ENCODE measurements at places on chromosomes 7 and 10.
A peak's percentile ranks its signal among the peaks of the same experiment; 100 is the strongest.

DNA sequence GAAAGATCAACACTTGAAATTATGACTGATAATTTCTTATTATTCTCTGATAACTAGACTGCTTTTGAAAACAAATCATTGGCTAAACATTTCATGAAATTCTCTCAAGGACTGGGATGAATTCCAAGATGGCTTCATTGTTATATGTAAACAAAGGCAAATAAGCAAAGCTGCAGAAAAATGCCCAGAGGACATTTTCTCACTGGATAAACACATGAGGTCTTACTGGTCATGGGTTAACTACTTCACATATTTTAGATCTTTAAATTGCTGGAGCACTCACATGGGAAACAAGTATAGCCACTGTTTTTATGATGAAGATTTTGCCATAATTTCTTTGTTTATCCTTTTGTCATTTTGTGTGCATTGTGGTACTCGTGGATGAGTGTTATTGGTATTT is 239.1 kb downstream of the PHF14 start:
- DNase-seq, result no peak

DNA sequence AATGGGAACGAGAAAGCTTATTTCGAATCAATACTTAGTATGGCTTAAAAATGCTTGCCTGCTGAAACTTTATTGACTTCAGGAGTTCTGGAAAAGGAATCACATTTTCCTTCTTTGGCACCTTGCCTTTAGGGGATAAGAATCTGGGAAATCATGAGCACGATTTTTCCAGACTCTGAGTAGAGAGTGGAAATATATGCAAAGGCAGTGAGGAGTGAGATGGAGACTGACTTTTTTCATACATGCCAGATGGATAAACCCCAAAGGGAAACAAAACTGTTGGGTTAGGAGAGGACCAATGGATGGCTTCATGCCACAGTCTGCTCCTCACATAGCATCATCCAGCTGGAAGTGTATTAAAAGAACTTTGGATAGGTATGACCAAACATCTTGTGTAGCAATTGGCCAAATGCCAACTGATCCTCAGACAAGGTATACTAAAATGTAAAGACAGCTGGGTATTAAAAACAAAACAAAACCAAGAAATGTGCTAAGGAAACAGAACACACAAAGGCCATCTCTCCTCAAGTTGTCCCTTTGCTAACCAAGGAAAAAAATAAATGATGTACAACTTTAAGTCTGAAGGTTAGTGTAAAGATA is 1.7 kb downstream of the COL28A1 start:
- DNase-seq, result no peak

- no peak for DNase-seq
These were observed 41.2 kb upstream of the SLC35G1 start for GRCh38 chr10:93852476-93853095.

DNA sequence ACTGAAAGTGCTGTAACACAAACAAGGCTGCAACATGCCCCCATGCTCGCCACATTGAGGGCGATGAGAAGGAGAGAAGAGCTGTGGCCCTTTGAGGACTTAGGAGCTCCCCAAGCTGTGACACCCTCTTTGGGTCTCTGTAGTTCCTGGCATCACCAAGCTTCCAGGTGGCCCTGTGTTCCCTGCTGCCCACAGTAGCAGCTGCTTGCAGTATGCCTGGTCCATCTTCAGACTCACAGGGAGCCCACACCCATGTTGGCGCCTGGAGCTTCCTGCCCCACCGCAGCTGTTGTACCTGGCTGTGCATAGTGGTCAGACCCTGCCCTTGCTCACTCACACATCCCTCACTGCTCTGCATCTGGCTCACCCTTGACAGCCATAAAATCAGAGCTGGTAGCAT is 401.2 kb upstream of the NRG3 start:
- DNase-seq, result no peak

DNA sequence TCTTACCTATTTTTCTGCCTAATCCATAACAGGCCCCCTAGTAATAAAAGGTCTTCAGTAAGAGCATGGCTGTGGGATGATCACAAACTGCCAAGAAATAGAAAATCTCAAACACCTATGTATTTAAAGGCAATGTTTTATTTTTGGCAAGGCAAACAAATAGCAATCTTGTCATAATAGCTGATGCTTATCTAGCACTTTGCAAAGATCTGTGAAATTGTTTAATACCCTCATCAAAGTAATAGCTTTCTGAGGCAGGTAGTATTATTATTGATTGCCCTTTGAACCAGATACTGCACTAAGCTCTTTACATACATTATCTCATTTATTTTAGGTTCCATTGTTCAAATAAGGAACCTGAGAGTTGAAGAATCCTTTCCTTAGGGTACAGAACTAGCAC is 1.6 kb upstream of the CADPS2 start:
- DNase-seq, result no peak

GRCh38 chr10:75208181-75208580 is 2.4 kb upstream of the VDAC2 start:
- DNase-seq, result no peak

DNA sequence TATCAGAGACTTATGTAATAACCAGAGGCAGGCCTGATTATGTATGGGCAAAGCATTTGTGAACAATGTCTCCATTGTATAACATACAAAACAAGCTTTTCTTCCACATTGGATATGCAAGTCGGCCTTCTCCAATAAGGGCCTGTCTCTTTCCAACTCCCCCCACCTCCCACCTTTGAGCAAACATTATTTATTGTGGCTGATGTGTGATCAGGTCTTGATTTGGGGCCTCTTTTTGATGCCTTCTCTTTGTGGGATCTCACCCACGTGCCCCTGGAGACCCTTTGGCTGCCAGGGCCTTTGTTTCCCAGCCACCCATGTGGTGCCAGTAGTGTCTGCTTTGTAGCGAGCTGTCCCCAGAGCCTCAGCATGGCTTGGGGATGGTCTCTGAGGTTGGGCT is 53.0 kb downstream of the TCF7L2 start:
- DNase-seq, result peak; percentile 89

DNA sequence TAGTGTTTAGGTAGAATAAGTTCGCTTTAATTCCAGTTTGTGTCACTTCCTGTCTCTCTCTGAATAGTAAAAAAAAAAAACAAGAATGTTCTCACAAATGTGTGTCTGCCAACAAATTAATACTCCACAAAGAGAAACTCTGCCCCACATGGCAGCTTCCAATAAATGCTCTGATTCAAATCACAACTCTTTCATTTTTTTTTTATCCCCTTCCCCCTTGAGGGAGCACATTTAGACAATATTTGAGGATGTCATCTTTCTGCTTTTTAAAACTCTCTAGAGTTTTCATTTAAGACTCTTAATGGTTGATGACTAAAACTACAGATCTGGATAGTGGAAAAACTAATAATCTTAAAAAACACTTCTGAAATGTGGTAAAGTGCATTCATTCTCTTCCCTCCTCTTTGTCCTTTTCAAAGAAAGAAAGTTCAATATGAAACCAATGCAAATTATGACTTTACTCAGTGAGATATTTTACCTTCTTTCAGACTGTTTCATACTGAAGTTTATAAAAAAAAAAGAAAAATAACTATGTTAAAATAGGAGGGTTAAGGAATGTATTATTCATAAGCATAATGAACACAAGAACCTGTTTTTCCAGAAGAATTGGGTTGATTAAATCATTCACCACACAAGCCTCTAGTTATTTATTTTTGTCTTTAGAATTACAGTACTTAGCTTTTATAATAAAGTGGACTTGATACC is 42.3 kb downstream of the ARID5B start:
- peak; percentile 61 for DNase-seq

DNA sequence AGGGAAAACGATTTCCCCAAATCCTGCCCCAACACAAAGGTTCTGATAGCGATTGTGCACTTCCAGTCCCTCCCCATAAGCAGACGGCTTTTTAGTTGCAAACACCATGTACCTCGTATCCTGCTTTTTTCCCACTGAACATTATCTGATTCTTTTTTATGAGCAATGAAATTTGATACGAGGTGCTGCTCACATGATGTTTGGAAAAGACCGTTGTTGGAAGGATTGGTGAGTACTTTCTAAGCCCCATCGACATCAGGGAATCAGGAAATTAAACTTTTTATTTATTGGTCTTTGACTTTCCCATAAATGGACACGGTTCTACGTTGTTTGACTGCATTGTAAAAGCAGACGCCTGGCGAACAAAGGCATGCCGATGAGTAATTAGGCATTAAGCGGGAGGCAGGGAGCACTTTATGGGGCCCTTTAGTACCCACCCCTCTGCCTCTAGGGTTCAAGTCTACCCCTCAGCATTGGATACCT is 49.4 kb downstream of the TEX36 start:
- DNase-seq, result no peak

DNA sequence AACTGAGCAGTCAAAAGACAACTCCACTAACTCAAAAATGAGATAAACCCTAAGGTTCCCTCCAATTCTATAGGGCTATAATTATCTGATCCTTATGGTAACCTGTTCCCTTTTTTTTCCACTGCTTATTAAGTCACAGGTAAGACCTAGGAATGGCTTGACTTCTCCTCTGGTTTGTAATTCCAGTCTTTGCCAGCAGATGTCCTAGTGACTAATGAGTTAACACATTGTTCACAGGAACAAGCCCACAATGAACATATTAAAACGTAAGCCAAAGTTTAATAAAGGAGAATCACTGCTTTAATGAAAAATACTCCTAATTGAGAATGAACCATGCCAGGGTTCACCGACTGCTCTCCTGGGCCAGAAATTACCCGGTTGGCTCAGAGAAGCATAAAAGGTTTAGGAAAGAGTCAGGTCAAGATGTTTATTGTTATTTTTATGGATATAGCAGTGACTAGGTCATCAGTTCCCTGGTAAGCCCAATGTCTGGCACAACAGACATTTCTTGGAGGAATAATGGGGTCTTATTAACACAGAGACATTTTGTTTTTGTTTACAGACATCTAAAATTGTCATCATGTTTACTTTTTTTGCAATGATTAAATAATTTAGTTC is 120.1 kb downstream of the ELAPOR2 start:
- DNase-seq, result peak; percentile 76

DNA sequence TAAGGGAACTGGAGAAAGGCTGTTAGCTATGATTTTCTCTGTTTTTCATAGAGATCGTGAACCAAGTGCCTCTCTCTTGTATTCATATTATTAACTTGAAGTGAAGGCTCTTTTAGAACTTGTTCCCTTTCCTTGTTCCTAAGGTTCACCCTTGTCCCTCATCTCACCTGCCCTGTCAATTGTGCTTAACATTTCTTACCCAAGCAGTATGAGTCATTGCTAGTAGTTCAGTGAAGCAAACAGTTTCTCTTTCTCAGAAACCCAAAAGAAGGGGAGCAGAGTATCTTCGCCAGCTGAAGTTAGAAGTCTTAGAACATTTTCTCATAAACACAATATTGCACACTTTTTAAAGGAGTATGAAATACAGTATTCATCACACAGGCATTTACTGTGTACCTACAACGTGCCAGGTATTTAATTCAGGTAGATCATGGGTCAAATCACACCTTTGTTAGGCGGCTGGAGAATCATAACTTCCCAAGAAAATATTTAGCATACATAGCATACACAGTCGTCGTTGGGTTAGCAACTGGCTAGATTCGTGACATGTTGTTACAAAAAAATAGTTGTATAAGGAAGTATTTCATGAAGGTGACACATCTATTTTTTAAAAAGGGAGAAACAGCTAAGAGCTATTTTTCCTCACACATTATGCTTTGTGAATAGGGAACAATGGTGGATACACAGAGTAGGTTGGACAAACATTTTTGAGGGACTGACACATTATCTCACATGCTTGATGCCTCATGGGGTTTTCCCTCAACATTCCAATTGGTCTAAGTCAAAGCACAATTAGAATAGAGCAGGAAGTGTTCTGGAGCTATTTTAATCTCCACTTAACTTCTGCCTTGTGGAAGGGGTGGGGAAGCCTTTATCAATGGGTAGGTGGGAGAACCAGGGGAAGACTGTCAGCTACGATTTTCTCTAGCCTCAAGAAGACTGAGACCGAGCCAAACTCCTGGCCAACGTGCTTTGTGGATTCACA is 13.2 kb downstream of the HDAC9 start:
- DNase-seq, result no peak

- DNase-seq, result no peak
These were observed 20.4 kb downstream of the GRID2IP start for GRCh38 chr7:6530626-6531491.

DNA sequence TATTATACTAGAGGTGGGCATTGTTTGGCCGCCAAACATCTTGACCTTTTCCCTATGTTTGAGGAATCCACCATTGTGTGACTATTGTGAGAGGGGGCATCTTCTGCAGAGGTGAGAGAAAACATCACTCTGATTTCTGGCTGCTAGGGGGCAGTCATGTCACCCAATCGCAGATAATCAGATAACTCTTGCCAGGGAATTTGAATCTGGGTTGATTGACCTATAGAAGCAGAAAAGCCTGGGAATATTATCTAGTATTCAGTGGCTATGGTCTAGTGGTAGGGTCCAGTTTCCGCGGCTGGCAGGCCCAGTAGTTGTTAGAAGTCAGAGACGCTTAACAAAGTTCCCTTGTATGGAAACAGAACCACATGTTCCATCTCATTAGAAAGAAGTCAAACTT is 808.5 kb downstream of the PHTF2 start:
- peak; percentile 62 for DNase-seq

DNA sequence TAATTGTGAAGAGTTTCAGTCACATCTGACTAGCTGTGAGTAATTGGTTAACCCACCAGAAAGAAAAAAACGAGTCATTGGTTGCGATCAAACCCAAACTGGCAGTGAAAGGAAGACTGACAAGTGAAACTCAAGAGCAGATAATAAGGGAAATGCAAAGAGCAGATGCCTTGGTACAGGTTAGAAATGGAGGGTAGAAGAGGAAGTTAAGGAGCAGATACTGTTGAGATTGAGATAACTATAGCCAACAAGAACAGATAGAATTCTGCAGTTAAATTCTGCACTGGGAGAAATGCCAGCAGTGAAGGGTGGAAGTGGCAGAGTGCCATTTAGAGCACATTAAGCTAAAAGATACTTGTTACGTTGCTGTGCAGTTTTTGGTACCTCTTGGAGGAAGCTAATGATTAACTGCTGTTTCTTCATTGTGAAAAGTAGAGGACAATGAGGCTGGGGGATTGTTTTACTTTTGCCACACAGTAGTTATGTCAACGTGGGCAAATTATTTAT is 65.8 kb downstream of the CDK13 start:
- peak; percentile 23 for DNase-seq

- no peak for DNase-seq
These were observed 7.1 kb downstream of the CABCOCO1 start for GRCh38 chr10:61669849-61670248.

- no peak for DNase-seq
These were observed 24.0 kb upstream of the RNF32 start for GRCh38 chr7:156616269-156617202.

DNA sequence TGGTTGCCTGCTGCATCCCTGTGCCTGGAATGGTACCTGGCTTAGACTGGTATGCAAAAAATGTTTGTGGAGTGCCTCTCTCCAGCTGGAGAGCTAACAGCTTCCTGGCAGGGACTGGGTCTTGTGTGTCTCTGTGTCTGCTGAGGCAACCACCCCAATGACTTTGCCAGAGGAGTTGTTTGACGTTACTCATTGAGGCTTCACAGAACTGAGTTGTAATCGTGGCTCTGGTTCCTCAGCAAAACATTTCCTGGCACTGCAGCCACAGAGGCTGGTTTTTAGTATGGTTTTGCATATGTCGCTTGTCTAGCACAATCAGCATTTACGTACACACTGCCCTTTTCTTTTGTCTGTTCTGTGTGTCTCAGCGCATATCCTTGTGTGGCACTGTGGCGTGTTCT is 7.5 kb downstream of the ZNF282 start:
- DNase-seq, result no peak

- no peak for DNase-seq
These were observed 53.8 kb downstream of the PROSER2 start for GRCh38 chr10:11876805-11877590.

Data from globus pallidus (tissue), 1 donor.